SIG-M5 (cell line): ENCODE measurements at places on chromosomes 6 and 20.

GRCh38 chr6:45558858-45559257 lies 181.1 kb upstream of the SUPT3H start:
- DNase-seq, result no peak

DNA sequence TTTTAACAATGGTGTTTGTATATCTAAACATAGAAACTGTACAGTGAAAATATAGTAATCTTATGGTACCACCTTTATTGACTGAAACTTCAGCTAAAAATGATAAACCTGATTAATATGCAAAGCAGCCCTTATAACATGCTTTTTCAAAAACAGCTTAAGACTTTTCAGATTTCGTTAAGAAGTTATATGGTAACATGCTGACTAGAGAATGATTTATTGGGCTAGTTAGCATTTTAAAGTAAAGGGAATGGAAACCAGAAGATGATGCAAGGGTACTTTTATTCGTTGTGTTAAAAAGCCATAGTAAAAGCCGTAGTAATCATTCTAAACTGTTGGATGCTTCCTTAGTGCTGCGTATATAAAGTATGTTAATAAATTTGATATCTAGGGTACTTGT lies 50.5 kb downstream of the CBFA2T2 start:
- no peak for DNase-seq

GRCh38 chr6:97322811-97323210 lies 39.8 kb upstream of the MMS22L start:
- no peak for DNase-seq

DNA sequence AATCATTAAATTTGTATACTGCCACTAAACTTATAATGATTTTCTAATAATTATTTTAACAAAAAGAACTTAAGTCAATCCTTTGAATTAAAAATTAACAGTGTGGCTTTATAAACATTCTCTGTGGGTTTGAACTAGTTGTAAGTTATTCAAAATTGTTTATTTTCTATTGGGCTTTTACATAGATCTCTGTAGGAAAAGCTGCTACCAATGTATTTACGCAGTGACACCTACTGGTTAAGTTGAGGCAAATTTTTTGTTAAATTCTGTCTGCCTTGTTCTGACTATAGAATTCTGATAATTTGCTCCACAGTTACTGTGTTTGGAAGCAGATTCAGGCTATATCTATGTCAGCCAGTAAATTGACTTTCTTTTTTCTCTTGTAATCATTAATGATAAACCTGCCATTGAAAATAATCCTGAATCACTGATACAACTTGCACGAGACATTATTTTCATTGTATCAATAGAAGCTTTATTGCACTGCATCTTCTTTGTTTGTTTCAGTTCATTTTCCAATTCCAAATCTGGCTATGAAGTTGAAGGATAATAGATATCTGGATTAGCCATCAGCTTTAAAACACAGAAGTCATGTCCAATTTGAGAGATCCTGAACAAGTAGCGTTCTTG lies 66.0 kb upstream of the UTRN start:
- no peak for DNase-seq

- no peak for DNase-seq
These were observed 62.5 kb downstream of the AHI1 start for GRCh38 chr6:135434991-135435390.

DNA sequence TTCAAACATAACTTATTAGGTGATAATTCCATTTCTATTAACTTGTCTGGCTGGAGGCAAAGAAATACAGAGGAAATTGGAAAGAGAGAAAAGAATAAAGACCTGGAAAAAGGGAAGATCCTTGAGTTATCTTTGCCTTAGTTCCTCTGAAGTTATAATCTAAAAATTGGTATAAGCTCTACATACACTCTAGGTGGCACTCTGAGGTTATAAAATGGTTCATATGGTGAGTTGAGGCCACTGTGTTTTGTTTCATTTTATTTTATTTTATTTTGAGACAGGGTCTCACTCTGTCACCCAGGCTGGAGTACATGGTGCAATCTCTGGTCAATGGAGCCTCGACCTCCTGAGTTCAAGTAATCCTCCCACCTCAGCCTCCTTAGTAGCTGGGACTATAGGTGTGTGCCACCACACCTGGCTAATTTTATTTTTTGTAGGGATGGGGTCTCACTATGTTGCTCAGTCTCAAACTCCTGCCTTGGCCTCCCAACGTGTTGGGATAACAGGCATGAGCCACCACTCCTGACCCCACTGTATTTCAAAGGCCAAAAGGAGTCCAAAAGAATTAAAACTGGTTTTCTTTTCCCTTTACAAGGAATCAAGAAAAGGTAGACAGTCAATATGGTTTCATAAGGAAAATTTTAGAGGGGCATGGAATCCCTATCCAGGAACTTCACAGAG lies 19.4 kb downstream of the GPX6 start:
- no peak for DNase-seq

DNA sequence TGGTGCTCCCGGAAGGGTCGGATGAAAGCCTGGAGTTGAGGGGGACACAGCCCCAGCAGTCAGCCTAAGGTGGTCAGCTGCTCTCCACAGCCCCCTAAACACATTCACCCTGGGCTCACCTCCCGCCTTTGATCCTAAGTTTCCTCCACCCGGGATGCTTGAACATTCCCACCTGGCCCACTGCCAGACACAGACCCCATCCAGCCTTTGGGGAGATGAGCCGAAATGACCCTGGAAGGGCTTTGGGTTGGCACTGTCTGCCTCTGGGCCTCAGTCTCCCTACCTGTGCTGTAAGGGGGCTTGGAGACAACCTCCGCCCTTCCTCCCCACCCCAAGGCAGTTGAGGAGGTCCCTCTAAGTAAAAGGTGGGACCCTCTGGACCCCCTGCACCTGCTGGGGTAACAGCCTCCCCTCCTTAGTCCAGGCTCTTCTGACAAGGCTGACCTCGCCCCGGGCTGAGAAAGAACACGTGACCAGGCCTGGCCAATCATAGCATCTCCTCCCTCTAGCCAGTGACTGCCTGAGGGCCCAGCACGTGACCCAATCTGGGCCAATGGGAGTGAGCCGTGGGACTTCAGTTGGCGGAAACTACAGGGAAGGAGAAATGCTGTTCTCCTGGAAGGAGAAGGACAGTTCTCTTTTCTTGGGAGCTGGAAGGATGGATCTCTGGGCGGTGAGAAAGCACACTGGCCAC lies 16.9 kb upstream of the UBE2V1 start:
- no peak for DNase-seq

DNA sequence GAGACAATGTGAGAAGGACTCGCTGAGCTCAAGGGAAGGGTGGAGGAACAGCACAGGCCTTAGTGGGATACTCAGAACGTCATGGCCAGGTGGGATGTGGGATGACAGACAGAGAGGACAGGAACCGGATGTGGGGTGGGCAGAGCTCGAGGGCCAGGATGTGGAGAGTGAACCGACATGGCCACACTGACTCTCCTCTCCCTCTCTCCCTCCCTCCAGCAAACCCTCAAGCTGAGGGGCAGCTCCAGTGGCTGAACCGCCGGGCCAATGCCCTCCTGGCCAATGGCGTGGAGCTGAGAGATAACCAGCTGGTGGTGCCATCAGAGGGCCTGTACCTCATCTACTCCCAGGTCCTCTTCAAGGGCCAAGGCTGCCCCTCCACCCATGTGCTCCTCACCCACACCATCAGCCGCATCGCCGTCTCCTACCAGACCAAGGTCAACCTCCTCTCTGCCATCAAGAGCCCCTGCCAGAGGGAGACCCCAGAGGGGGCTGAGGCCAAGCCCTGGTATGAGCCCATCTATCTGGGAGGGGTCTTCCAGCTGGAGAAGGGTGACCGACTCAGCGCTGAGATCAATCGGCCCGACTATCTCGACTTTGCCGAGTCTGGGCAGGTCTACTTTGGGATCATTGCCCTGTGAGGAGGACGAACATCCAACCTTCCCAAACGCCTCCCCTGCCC lies 1.7 kb downstream of the TNF start:
- no peak for DNase-seq

GRCh38 chr6:90266905-90267621 lies 29.6 kb downstream of the BACH2 start:
- DNase-seq, result no peak

- no peak for DNase-seq
These were observed 39.3 kb downstream of the KLHL32 start for GRCh38 chr6:96963809-96964208.

GRCh38 chr6:119527231-119527578 lies 177.6 kb upstream of the MAN1A1 start:
- no peak for DNase-seq

- no peak for DNase-seq
These were observed 108.6 kb upstream of the SLC2A12 start for GRCh38 chr6:134161041-134161440.

DNA sequence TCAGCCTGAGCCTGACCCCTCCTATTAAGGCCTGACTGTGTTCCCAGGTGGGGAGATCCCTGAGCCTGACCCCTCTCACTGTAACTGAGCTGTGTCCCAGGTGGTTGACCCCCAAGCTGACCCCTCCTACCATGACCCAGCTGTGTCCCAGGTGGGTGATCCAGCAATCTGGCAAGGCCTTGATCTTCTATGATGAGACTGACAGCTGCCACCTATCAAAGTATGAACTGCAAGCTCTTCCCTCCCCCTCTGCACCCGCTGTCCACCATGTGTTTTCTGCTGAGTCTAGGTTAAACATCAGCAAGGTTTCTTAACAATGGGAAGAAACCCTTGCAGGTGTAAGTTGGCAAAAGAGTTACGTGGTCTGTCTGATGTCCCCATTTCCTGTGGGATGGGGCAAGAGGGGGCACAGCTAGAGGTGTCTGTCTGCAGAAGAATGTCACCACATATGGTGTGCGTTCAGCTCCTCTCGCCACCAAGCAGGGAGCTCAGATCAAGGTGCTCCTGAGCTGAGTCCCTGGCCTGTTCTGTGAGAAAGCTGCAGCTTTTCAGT lies 5.9 kb downstream of the PXDC1 start:
- no peak for DNase-seq
